Posterior vena cava (tissue), 2 donors: ENCODE measurements at places on chromosomes 4 and X. TPM values are rescaled to one million over a fixed set of nuclear protein-coding genes. Genes with fewer than 3 reads are reported as not detected.

- DNase-seq, result no peak
Measured at GRCh38 chrX:153844509-153845082, 14.3 kb upstream of the PDZD4 start.

- DNase-seq, result no peak
Measured at GRCh38 chr4:153137159-153137558, 67.1 kb upstream of the TRIM2 start.

- DNase-seq, result no peak
Measured at GRCh38 chr4:76923619-76924357, 25.8 kb upstream of the SEPTIN11 start.

DNA sequence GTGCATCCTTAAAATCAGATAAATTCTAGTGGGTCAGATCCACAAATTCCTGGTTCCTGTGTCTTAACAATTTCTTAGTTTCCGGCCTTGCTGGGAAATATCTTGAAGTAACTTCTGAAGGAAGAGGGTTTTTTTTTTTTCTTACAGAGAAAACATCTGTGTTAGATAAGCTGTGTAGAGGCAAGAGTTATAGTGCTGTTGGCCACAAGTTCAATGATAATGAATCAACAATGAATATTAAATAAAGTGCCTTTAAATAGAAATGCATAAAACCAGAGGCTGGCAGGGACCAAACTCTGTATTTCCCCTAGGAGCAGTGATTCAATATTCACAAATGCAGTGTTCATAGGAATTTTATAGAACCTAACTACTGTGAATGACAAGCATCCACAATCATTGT is 711.9 kb upstream of the ATOH1 start:
- DNase-seq, result no peak

GRCh38 chr4:95985791-95986550 is 146.1 kb downstream of the PDHA2 start:
- no peak for DNase-seq

GRCh38 chrX:123201720-123202119 is 17.6 kb downstream of the GRIA3 start:
- DNase-seq, result no peak

DNA sequence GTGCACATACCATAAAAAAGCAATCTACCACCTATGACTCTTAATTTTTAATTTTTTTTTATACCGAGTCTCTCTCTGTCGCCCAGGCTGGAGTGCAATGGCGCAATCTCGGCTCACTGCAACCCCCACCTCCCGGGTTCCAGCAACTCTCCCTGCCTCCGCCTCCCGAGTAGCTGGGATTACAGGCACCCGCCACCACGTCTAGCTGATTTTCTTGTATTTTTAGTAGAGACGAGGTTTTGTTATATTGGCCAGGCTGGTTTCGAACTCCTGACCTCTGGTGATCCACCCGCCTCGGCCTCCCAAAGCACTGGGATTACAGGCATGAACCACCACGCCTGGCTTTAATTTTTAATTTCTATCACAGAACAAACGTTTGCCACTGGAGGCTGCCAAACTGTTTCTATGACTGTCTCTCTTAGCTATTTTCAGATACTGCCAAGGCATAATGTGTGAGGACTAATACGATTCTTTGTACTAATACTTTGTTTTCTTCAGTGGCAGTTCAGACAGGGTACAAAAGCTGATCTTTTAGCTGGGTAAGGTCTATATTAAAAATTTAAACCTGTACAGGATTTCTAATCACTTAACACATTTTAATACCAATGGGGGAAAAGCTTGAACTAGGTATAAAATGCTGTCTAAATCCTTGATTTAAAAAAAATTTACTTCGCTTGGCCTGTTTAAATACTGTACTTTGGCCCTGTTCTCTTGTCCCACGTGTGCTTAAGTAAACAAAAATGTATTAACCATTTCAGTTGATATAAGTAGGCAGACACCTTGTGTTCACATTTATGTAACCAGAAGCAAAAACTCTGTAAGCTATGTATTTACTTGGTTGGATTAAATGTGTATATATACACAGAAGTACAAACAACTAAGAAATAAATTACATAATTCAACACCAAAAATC is 2.3 kb downstream of the PGRMC2 start:
- no peak for DNase-seq

- no peak for DNase-seq
Measured at GRCh38 chr4:5012244-5012898, 6.9 kb downstream of the CYTL1 start.

DNA sequence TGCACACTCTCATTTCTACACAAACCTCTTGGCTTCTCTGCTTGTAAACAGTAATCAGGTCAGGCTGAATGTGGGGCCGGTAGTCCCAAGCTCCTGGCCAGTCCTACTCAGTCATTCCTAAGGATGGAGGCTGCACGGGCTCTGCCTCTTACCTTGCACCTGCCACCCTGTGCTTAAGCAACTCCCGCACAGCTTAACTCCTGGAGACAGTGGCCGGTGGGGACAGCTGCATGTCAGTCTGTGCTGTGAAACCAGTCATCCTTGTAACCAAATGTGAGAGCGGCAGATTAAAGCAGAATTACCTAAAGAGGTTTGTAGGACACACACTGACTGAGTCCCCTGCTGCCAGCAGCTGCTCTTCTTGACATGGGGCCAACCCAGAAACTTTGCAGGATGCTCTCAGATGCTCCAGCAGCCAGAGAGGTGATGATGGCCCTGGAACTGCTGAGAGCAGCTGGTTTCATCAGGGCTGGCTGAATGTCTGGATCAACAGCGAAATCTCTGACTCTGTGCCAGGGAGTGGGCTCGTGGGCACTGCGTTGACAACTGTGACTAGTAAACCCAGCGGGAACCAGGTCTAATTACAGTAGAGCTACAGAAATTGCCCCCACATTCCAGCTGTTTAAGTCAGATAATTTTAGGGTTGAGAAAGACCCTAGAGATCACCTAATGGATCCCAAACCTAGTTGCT is 123.7 kb downstream of the ANAPC4 start:
- DNase-seq, result no peak

DNA sequence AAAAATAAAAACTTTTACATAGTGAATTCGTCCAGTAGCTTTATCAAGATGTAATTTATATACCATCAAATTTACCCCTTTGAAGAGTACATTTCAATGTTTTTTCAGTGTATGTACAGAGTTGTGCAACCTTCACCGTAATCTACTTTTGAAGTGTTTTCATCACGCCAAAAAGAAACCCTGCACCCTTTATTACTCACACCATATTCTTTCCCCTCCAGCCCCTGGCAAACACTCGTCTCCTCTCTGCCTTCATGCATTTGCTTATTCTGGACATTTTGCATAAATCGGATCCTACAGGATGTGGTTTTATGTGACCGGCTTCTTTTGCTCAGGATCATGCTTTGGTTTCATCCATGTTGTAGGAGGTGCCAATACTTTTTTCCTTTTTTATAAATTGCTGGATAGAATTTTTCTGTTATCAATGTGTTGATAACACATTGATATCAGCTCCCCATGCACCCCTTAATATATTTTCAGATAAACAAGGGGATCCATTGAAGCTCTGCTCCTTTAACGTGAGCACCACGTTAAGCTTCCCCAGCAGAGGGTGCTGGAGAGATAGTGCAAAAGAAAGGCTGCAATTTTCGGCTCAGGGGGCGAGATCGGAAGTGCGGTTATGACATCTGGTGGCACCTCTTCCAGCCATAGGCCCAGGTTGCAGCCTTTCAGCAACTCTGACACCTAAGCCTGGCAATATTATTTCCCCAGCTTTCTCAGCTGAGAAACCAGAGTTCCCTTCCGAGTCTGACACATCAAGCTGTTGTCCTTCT is 100.1 kb upstream of the VCX3B start:
- DNase-seq, result no peak

GUCY1A1 gene
- total RNA-seq, result 88.1 TPM

GRCh38 chr4:119032921-119033685 is 102.5 kb upstream of the MYOZ2 start:
- DNase-seq, result no peak

DNA sequence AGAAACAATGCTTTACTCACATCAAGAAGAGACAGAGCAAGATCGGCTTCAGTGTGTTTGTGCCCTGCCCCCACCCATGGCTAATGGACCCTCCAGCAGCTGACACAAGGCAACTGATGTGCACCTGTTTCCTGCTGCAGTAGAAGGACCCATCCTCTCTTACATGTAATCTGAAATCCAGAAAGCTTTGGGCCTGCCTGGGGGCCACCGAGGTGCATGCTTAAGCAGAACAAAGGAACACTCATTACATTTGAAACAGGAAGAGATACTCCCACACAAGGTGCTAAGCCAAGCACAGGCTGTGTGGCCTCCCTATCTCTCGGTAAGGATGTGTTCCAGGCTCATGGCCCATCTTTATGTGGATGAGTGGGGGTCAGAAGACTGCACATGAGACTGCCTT is 338.0 kb downstream of the SPOCK3 start:
- DNase-seq, result no peak

DNA sequence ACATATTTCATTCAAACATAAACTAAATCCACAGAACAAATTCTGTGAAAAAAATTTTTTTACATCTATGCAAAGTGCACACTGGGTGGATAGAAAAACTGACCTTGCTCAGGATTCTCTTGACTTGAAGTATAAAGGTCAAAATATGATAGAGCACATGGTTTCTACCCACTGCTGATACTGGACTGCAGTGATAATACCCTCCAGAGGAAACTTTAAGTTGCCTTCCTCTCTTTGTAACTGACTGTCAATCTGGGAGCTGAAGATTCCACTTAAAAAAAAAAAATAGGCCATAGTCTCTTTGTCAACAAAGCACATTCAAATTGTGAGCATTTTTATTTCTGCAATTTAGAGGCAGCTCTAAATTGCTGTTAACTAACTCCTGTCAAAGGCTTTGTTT is 3.2 kb upstream of the AMMECR1 start:
- no peak for DNase-seq

GRCh38 chrX:2828344-2828958 is at the start of gene GYG2:
GYG2 (plus strand) TSS chrX:2828930; CDS start chrX:2830189, 1,259 bp downstream.
- no peak for DNase-seq

UGT2A1 gene
- total RNA-seq, result not detected
